ENCODE measurements at places on chromosomes 6 and 20.

GRCh38 chr6:34447386-34447785 lies 18.5 kb upstream of the PACSIN1 start:
- DNase-seq, result no peak

DNA sequence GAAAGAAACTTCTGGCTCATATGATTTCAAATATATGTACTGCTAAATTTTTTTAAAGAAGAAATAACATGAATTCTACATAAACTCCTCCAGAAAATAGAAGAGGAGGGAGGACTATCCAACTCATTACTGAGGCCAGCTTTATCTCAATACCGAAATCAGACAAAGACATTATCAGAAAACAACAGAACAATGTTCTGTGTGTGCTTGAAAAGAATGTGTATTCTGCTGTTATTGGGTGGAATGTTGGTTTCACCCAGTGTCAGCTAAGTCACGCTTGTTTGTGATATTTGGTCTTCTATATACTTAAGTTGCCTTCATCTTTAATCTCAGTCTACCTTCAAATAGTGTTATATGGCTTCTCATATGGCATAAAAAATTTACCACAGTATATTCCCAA lies 18.6 kb upstream of the ELOVL2 start:
- no peak for DNase-seq

DNA sequence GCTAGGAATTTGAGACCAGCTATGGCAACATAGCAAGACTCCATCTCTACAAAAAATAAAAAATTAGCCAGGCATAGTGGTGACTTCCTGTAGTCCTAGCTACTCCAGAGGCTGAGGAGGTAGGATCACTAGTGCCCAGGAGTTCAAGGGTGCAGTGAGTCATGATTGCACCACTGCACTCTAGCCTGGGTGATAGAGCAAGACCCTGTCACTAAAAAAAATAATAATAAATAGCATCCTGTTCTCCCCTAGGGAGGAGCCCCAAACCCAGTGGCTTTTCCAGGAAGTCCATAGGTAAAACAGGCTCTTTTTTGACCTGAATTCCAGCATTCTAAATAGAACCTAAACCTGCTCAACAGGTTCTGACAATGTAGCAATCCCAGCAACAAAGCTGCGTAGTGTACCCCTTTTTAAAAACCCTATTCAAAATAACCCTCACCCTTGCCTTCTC lies 192.0 kb downstream of the ALDH8A1 start:
- no peak for DNase-seq

DNA sequence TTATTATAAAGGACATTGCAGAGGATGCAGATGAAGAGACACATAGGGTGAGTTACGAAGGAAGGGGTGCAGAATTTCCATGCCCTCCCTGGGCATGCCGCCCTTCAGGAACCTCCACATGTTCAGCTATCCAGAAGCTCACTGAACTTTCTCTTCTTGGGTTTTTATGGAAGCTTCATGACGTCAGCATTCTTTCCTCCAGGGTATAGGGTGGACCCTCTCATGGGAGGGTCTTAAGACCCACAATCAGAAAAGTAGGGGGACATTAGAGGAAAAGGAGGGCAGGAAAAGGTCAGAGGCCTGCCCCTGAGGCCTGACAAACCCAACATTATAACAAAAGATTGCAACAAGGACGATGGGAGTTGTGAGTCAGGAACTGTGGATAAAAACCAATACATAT lies 14.6 kb upstream of the DCBLD1 start:
- DNase-seq, result no peak

DNA sequence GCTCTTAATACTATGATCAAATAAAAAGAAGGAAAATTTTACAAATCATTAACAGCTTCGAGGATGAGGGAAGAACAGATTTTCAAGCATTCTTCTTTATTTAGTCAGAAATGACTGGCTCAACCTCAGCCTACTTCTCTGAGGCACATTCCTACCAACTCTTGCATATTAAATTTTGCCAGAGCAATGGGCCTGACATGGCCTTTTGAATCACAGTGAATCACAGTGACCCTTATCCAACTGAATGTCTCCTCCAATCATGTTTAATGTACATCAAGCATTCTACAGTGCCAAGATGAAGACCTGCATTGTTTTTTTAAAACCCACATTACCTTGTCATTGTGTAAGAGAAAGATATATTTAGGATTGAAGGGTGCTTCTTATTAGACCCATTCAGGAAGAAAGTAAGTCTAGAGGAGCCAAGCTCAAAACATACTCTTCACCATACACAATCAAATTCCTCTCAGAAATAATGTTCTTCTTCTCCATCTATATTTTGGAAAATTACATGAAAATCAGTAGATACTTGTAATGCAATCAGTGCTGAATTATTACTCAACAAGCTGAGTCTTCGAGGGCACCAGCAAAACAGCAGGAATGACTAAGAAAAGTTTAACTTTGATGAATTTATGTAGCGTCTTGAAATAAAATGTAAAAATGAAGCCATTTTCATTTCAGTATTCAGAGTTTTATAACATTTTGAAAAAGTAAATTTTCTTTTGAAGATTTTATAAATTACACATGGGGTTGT lies 44.1 kb upstream of the MOXD1 start:
- no peak for DNase-seq
